Natural killer cell treated with Interleukin-12 subunit alpha and Interleukin-12 subunit beta and Interleukin-15 and Interleukin-18, amount 100 ng/mL, for 72 hours (primary cell): ENCODE measurements at places on chromosomes 6 and 20. TPM values are rescaled to one million over a fixed set of nuclear protein-coding genes. Genes with fewer than 3 reads are reported as not detected.

ARMH2 gene
- 0.74 TPM for total RNA-seq

NMBR gene
- not detected for total RNA-seq

SAMD10 gene
- total RNA-seq: 33.3 TPM

SNAP91 gene
- total RNA-seq: not detected

GPR6 gene
- not detected for total RNA-seq

JPH2 gene
- total RNA-seq: 1.0 TPM

CCN5 gene
- not detected for total RNA-seq

DNA sequence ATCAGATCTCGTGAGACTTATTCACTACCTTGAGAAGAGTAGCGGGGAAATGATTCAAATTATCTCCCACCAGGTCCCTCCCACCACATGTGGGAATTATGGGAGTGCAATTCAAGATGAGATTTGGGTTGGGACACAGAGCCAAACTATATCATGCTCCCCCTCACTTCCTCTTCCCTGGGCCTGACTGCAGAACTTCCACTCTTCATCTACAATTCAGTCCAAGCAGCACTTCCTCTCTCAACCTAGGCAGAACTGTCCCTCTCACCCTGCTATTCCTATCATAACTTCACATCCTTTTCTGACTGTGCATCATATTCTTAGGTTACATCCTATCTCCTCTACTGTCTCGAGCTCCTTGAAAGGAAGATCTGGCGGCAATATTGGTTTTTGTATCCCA lies 184.0 kb upstream of the HDDC2 start:
- DNase-seq: no peak

GRCh38 chr6:14518515-14519217 lies 401.1 kb downstream of the CD83 start:
- no peak for DNase-seq

GRCh38 chr6:132400883-132401617 lies at the start of gene MOXD1:
Gene MOXD1, minus strand, starts transcription at chr6:132401475. Its CDS starts 49 bp downstream, at chr6:132401426.
- peak; percentile 60 for DNase-seq

GRCh38 chr20:8862092-8862491 lies 206.8 kb upstream of the PLCB4 start:
- no peak for DNase-seq

DNA sequence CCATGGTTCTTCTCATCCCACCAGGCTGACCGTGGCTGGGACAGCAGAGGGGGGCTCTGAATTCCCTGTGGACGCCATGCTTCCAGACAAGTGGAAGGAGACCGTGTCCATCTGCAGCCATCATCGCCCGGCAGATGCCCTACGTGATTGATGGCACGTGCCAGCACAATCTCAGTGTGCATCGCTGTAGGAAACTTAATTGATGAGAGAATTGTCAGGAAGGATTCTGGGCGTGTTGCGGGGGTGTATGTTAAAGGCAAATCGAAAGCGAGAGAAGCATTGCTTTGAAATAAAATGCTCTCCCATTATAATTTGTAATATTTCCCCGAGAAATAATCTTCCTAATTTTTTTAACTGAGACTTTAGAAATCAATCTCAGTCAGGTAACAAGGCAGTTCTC lies 185.5 kb upstream of the CDH4 start:
- DNase-seq: no peak

DNA sequence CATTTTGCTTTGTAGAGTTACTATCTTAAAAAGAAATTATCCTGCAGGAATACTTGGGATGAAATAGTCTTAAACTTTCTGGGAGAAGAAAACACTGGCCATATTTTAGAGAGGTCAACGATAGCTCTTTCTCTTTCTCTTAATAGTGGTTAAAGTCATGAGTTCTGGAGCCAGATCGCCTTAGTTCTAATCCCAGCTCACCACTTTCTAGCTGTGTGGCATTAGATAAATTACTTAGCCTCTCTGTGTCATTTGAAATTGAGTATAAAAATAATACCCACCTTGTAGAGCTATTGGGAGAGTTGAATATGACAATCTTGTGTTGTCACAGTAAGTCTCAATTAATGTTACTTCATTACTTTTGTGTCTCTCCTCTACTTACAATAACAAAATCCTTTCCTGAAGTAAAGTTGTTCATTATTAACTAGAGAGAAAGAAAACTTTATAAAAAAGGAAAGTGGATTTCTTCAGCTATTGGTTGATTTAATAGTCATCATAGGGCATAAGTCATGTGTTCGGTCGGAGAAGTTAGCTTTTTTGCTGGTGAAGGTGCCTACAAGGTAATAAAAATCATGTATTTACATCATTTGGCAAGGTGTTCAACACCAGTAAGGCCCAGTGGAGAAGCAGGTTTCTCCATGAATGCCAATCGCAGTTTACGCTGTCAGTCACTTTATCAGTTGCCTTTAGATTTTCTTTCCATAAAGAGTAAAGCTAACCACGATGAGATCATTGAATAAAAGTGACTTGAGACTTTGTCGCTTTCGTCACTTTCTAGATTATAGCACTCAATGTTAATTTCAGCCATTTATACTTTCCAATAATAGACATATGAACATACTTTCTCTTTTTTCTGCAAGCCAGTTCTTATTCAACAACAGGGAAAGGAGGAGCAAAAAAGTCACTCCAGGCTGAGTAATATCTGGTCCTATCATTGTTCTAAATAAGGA lies 2.0 kb downstream of the NEDD9 start:
- DNase-seq: no peak

DNA sequence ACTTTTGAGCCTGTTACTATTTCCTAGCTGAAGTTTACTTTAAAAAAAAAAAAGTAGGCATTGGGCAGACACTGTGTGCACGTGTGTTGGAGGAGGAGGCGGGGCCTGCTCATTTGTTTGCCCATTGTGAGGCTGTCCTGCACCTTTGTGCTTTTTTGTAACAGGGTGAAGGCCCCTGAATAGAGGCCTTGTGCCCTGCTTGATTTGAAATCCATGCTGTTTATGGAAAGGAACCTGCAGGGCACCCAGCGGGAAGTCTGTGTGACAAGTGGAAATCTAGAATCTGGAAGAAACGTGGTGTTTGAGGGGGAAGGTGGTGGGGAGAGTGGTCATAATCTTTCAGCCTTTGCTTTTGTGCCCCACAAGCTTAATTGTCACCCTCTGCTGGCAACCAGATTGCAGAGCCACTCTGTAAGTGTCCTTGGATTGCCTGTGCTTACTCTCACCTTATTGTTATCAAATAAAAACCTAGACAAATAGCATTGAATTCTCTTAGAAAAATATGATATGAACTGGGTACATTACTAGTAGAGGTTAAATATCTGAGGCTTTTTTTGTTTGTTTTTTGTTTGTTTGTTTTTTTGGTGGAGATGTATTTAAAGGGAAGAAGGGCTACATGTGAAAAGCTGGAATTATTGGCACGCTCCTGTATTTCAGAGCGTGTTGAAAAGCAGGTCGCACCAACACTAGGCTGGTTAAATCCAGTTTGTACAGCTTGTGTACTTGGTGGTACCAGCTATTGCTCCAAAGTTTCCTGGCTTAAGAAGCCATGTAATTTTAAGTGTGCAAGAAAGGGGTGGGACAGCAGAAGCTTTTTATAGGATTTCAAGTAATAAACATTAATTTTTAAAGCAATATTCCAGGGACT lies 156.3 kb downstream of the ARID1B start:
- no peak for DNase-seq
